Hematopoietic multipotent progenitor cell treated with erythropoietin and hydrocortisone succinate and interleukin-3 and kit ligand, for 4 days (in vitro differentiated cells): ENCODE measurements at places on chromosomes 4 and X.

DNA sequence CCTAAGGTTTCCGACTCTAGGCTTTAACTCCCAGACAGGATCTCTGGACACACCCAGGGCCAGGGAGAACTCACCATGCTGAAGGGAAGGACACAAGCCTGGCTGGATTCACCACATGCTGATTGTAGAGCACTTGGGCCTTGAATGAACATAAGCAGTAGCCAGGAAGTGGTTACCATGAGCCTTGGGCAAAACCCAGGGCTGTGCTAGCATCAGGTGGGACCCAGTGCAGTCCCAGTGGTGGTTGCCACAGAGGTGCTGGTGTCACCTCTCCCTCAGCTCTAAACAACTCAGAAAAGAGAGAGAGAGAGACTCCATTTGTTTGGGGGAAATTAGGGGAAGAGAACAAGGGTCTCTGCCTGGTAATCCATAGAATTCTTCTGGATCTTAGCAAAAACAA, 77.0 kb downstream of the KLHL13 start:
- no peak for DNase-seq

GRCh38 chrX:43953218-43953617, 20.0 kb downstream of the NDP start:
- DNase-seq: no peak

- DNase-seq: peak; percentile 42
Measured at GRCh38 chr4:26069218-26069617, 155.2 kb downstream of the SMIM20 start.

DNA sequence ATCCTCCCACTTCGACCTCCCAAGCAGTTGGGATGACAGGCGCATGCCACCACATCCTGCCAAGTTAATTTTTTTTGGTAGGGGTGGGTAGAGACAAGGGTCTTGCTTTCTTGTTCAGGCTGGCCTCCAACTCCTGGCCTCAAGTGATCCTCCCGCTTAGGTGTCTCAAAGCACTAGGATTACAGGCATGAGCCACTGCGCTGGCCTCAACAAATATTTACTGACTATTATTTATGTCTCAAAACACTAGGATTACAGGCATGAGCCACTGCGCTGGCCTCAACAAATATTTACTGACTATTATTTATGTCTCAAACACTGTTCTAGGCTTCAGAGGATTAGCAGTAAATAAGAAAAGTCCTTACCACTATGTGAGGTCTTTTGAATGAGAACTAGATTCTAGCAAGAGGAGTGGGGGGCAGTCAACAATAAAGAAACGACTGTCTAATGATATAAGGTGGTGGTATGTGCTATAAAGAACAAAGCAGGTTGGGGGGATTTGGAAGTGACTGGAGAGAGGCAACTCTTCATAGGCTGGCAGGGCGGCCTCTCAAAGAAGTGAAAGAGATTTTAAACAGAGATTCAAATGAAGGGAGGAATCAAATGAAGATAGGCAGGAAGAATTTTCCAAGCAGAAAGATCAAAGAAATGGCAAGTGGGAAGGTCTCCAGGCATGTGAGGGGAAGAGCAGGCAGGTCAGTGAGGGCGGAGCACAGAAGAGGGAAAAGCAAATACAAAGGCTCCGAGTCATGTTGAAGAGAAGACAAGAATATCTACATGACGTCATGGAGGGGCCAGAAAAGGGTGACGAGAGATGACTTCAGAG, 12.7 kb upstream of the ACSL1 start:
- DNase-seq: no peak

GRCh38 chrX:14922437-14922836, 49.2 kb downstream of the MOSPD2 start:
- DNase-seq: no peak

DNA sequence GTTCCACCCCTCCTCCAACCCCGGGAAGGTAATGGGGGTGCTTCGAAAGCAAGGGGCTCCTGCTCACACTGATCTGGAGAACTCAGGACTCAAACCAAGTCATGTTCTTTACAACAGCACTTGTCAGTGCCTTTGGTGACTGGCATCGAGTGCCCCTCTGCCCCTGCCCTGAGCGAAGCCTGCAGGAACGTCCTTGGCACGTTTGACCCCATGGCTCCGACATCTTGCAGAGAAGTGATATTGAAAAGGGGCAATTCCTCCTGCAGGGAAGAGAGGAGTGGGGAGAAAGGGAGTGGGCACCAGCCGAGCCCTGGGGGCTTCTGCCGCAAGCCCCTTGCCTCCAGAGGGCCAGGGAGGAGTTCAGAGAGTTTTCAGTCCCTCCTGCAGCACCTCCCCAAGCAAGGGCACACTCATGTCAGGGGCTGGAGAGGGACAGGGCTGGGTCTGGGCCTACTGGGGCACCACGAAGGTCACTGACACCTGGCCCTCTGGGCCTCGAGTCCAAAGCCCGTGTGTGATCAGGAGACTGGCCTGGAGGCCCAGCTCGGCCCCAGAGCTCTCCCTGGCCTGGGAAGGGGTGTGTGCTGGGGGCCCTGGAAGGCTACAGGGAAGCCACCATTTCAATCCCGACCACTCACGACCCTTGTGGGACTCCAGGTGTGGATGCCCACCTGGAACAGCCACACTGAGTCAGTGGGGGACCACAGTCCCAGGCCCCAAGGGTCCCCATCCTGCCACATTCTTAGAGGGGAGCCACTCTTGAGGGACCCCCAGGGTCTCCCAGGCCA, 94.9 kb upstream of the NKX1-1 start:
- no peak for DNase-seq

DNA sequence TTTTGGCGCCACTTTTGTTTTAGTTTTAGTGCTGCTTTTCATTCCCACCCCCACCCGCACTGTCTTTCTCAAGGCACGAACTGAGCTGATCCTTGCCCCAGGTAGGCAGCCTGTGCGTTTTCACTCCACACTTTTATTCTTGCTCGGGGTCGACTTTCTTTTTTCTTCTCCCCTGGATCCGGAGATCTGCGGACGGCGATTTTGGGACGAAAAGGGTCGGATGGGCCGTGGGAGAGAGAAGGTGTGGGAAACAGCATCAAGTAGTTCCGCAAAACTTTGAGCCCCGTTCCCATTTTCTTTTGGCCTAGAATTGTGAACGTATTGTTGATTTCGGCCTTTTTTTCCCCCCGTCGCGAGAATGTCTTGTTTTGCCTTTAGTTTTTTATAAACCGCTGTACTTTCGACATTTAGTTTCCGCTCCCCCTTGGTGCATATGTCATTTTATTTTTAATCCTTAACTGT, 531 bp downstream of the STAG2 start:
- peak; percentile 86 for DNase-seq

DNA sequence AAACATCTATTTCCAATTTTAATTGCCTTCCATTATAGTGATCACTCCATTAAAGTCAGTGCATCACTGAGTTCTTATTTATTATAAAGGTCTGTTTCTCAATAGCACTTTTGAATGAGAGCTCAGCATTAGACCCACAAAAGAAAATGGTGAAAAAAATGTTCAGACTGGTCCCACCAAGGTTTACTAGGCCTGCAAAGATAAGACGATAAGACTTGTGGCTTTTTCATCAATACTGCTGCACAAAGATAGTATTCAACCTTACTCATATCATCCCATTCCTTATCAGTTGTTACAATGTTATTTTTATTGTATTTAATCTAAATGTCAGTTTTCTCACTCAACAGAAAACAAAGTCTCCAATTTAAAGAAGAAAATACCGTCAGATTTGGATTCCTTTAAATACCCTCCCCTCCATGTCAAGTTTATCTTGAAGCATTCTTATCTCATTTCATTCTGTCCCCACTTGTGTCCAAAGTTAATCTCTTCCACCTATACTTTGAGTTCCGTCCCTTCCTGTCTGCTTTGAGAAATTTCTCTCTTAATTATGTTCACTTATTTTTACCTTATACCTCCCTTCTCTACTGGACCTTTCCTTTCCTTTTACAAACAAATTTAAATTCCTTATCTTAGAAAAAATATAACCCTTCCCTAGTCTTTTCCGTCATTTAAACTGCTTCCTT, 140.0 kb downstream of the GASK1B start:
- peak; percentile 66 for DNase-seq

DNA sequence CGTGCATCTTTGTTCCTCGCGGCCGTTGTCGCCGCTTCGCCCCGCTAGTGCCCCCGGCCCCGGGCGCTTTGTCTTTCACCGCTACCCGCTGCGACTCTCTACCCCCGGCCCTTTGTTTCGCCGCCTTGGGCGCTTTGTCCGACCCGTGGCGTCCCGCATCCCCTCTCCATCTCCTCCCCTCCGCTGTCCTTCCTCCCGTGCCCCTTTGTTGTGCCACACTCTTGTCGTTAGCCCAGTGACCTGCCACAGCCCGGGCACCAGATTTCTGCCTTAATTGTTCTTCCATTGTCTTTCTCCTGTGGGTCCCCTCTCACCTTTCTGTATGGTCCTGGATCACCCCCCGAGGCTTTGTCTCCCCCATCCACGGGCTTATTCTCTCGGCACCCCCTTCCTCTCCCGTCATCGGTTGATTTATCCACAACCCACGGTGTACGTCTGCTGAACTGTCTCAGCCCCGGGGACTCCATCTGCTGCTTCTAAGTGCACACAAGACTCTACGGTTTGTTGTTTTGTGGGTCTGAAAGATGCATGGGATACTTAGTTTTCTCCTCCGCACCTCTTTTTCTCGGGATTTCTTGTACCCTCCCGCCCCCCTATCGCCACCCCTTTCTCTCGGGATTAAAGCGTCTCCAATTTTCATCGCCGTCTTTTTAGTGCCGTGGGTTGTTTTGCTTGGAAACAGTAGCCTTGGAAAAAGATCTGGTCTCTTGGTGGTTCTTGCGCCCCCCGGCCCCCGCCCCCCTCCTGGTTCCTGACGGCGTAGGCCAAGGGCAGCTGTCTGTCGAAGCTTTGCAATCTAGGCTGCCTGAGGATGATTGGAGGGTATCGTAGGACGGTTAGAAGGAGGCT, 783 bp downstream of the RBPJ start:
- DNase-seq: peak; percentile 54

DNA sequence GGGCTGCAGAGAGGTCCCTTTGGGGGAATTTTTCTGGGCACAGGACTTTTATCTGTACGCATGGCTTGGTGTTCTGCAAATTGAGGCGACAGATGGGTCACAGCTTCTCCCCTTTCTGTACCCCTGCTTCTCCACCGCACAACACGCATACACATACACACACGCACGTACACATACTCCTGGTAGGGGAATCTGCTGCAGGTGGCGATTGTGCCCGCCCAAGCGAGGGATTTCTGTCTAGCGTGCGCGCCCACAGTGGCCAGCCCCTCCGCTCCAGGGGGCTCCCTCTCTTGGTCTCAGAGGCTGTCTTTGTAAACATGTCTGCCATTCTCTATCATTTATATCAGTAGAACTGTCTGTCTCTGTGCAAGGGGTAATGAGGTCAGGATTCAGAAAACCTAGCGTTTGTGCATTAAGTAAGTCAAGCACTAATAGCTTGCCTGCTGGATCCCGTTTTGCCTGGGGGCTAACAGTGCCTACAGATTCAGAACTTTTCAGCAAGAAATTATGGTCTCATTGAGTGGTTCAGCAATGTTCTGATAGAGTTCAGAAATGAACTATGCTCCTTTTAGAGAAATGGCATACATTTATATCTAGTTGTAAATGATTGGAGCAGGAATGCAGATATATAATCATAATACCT, 2.2 kb downstream of the GRID2 start:
- DNase-seq: no peak

GRCh38 chrX:41553688-41554087, 106.5 kb downstream of the NYX start:
- DNase-seq: no peak

- DNase-seq: no peak
Measured at GRCh38 chr4:181676546-181676945, 566.7 kb upstream of the TENM3 start.
